Neuronal stem cell (in vitro differentiated cells): ENCODE measurements at places on chromosomes 12 and 14.

DNA sequence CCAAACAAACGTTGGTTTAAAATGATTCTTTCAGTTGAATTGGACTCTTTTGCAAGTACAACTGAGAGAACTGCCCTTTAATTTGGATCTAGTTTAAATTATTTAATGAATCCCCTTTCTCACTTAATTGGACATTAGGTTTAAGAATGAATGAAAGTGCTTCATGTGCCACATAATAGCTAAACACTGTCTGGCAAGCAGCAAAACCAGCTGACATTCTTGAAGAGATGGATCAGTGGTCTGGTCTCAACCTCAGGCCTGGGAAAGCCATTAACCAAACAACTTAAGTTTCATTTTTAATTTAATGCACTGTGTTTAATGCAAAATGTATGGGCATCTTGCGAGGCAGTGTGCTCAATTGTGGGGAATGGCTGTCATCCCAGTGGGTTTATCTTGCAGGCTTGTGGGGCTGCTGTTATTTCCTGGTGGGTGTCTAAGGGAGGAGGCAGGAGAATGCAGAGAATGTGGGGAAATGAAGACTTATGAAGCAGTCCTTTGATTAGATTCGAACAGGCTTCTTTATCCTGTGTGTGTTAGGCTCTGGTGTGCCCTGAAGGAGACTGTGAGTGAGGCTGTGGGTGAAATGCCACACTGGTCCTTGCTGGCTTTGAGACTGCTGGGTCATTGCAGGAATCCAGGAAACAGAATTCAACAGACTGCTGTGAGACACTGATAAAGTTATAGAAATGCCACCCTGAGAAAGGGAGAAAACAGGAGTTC lies 144.1 kb upstream of the PELI2 start:
- no peak for DNase-seq

- no peak for DNase-seq
Measured at GRCh38 chr12:108199106-108199505, 70.0 kb downstream of the WSCD2 start.

DNA sequence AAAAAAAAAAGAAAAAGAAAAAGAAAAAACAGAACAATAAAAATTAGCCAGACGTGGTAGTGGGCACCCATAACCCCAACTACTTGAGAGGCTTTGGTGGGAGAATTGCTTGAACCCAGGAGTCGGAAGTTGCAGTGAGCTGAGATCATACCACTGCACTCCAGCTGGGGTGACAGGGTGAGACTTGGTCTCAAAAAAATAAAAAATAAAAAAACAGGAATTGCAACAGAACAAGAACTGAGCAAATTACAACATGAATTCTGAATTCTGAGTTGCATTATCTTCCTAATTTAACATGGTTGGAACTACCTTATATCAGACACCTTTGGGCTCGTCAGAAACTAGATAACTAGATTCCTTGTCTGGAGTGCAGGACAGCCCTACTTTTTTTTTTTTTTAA lies 53.3 kb upstream of the NR2C1 start:
- no peak for DNase-seq

- no peak for DNase-seq
Measured at GRCh38 chr12:55392032-55392795, 8.1 kb upstream of the OR6C65 start.

DNA sequence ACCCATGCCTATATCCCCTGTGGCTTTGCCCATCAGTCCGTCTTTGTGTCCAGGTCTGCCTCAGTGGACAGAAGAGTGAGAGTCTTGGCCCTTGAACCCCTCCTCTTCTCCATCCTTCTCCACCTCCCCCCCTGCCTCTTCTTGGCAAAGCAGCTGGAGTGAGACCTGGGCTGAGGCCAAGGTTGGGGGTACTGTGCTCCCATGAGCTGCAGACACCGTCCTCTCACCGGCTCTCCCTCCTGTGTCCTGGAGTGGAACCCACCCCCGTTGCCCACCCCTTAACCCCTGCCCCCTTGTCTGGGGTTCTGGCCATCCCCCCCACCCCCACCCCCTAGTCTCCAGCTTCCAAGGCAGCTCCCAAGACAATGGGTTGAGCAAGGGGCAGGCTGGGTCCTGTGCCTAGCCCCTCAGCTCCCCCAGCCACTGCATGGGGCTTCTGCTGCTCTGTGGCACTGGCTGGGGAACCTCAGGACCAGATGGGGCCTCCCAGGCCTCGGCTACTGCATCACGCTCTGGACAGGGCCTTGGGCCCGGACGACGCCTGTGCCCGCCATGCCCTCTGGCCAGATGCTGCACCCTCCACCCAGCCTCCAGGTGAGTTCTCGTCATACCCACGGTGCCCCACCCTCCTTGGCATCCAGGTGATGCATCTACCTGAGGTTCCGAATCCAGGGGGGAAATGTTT lies 35.7 kb downstream of the RTL1 start:
- DNase-seq = no peak

DNA sequence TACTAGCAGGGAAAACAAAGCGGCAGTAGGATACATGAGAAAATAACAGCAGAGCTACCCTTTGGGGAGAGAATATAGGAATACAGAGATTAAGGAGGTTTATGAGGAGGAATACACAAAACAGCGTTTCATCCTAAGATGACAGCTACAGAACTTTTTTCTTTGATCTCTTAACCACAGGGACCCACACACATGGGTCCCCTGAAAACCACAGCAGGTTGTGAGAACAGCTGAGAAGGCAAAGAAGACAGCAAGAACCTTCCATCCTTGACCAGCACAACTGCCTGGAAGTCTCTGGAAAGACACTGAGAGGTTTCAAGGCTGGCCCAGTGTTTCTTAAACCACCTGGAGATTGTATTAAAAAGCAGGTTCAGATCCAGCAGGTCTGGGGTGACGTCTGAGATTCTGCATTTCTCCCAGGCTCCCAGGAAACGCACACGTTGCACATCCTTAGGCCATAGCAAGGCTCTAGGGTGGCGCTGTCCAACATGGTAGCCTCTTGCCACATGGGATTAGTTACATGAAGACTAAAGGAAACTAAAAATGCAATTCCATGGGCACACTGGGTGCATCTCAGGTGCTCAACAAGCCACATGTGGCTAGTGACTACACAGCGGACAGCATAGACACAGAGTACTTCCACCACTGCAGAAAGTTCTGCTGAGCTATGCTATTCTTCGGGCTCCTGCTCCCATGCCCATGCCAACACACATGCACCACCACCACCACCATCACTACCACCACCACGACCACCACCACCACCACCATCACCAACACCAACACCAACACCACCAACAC lies 92.3 kb downstream of the FOXN3 start:
- DNase-seq = no peak

- DNase-seq = peak; percentile 63
Measured at GRCh38 chr12:63668028-63668799, at the start of gene DPY19L2. Gene DPY19L2 (minus strand): TSS chr12:63668493. CDS start chr12:63668393, 100 bp downstream.

DNA sequence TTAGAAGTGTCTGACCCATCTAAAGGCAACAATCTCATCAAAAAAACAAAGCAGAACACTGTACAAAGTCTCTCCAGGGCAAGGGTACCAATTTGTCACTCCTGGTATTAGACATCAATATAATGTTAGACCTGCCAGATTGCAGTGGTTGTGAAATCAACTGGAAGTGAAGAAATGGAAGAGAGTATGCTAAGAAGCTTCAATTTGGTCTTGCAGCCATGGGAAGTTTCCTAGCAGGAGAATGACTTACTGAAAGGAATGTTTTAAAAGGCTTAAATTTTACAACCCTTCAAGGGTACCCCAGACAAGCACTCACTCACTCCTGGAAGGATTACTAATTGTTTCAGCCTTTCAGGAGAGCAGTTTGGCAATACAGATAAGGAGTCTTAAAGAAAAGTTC lies 18.9 kb downstream of the LLPH start:
- DNase-seq = no peak

GRCh38 chr12:104684884-104685283 lies 228.1 kb downstream of the CHST11 start:
- DNase-seq = no peak

DNA sequence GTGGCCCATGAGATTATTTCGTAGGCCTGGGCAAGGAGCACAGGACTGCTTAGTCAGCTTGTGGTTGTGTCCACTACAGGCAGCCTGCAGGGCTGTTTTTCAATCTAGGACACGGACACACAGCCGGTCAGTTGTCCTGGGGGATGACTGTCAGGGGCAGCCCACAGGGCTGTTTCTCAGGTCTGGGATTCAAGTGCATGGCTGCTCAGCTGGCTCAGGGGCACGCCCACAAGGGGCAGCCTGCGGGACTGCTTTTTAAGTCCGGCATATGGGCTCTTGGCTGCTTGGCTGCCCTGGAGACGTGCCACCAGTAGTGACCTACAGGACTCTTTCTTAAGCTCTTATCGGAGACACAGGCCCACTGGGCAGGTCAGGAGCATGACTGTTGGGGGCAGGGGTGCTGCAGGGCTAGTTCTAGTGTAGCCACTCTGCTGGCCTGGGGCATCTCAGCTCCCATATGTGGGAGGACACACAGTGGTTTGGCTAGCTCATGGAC lies 26.6 kb upstream of the GTF2A1 start:
- DNase-seq = no peak

DNA sequence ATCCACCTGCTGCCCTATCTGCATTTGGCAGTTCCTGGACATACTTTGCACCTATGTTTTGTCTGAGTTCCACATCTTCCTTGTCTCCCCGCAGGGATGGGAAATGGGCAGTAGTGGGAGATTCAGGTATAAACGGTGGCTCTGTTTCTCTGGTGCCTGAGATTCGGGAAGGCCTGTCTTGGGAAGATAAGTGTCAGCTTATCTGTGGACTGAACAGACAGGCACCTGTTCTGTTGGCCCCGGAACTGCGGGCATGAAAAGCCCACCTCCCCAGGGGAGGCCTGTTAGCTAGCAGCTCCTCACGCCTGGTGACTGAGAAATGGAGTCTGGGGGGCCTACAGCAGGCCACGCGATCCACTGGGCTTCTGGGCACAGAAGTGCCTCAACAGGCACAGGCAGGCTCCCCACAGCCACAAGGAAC lies 5.8 kb downstream of the PHB2 start:
- DNase-seq = no peak

- no peak for DNase-seq
Measured at GRCh38 chr12:8903646-8904045, 10.7 kb upstream of the PHC1 start.

GRCh38 chr14:31172084-31172483 lies 35.5 kb downstream of the HECTD1 start:
- no peak for DNase-seq

DNA sequence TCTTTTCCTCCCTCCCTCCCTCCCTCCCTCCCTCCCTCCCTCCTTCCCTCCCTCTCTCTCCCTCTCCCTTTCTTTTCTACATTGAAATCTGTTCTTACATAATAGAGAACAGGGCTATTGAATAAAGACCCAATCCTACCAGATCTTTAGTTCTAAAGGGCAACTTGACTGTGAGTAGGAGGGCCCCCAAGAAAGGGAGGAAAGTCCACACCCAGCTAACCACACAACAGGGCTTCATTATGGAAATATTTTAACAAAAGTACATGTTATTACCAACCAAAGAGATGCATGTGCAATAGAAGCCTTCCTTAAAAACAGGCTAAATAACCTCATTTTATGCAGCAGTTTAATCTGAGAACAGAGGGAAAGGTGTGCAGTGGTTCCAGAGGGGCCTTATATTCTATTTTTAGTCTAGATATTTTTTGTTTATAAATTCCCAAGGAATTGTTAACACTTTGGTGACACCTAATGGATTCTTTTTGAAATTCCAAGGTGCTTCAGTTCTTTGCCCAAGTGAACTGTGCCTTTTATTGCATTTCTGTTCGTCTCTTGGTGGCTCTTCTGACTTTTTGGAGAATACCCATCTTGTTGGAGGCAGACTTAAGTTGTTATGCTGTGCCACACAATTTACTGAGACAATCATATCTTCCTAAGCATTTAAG lies 63.0 kb downstream of the GNS start:
- DNase-seq = peak; percentile 18

- DNase-seq = no peak
Measured at GRCh38 chr14:61498811-61499210, 177.4 kb downstream of the PRKCH start.

DNA sequence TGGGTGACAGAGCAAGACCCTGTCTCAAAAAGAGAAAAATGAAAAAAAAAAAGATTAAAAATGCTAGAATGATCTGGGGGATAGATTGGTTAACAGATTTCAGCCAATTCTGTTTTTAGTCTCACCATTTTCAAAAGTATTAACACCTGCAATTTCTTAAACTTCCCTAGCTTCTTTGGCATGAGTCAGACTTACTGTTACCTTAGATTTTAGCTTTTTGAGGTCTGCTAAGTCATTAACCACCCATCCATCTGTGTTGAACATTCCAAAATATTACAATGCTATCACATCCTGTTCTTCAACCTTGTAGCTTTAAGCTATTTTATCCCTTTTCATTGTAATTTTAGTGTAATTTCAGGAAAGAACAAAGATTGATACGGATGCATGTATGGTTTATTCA lies 59.3 kb downstream of the PPP1R13B start:
- DNase-seq = no peak

DNA sequence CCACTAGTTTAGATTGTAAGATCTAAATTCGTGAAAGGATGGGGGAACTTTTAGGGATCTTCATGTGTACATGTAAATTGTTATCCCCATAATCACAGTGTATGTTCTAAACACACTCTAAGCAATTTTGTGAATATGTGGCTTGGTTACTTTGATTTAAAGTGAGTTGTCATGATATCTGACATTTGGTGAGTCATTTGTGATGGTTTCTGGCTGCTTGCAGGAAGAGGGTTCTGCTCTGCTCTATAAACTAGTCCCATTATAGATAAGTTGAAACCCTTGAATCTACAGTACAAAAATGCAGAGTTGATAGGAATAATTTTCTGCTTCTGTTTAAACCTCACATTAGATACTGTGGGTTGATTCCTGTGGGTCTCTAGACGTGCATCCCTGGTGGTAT lies 14.8 kb downstream of the GUCY2C start:
- no peak for DNase-seq

DNA sequence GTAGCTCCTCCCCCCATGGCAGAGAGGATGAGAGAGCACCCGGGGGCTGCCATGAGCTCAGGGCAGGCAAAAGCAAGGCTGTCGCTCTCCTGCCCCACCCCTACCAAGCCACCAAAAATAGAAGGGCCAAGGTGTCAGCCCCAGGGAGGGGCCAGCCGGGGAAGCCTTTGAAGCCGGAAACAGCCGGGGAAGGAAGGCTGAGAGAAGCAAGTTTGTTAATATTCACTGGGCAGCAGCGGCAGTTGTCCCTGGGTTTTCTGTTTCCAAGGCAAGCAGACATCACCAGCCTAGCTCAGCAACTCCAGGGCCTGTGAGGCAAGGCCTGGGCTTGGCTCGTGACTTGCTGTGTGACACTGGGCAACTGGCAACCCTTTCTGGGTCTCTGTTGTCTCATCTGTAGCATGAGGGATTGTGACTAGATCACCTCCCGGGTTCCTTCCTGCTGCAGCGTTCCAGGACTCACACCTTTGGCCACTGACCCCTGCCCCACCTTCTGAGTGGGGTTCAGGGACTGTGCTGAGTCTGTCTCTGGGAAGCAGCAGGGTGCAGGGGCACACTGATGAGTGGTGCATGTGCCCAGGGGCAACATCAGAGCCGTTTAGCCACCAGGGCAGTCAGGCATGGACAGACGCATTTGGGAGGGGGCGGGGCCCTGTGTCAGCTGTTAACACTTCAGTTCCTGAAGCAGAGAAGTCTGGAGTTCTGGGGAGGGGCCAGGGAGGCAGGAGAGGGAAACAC lies 24.3 kb downstream of the SYNDIG1L start:
- no peak for DNase-seq
